ENCODE measurements at places on chromosomes 2 and 18.

GRCh38 chr2:210503001-210503623, 26.6 kb upstream of the LANCL1 start:
- H3K4me3 ChIP-seq, result peak overlapping the region; percentile 55
- no peak overlapping the region for H3K27ac ChIP-seq
- H3K27me3 ChIP-seq, result peaks cover 7% of the 10 kb centered on the region
- no peaks in the 10 kb centered on the region for H3K36me3 ChIP-seq

DNA sequence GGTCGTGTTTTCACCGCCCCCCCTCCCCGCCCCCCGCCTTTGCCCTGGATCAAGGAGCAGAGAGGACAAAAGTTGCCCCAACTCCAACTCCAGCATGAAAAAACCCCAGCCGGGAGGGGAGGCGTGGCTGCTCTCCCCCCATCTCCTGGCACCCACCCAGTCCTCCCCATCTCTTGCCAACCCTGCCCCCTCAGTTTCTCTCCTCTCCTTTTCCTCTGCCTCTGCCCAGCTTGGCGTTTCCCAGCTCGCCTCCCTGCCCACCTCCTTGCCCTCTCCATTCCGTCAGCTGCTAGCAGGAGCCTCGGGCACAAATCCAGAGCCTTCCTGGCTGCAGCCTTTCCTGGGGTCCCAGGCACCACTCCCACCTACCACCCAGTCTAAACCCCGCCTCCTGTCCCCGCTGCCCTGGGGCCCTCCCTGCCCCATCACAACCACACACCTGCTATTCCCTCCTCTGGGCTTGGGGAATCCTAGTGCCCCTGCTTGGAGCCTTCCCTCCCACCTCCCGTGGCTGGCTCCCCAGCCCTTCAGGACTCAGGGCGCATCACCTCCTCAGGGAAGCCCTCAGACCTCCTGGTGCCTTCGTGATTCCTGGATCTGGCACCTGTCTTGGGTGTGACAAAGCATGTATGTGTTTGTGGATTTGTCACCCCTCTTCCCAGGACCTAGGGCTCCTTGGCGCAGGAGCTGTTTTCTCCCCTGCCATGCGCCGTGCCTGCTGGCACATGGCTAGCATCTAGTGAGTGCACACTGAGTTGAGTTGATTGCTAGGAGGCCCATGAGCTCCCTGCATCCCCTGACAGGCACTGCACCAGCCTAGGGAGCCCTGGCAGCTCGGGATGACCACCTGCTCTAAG, 209.1 kb downstream of the TFCP2L1 start:
- no peak overlapping the region for H3K4me3 ChIP-seq
- H3K4me1 ChIP-seq, result no peaks in the 10 kb centered on the region
- peaks cover 24% of the 10 kb centered on the region for H3K27me3 ChIP-seq
- DNase-seq, result no peak

GRCh38 chr2:176186024-176186423, 2.4 kb upstream of the HOXD1 start:
- no peak overlapping the region for H3K27ac ChIP-seq
- H3K27me3 ChIP-seq, result peaks cover 60% of the 10 kb centered on the region
- no peaks in the 10 kb centered on the region for H3K36me3 ChIP-seq
- H3K4me1 ChIP-seq, result peaks cover 17% of the 10 kb centered on the region
- no peak for DNase-seq

DNA sequence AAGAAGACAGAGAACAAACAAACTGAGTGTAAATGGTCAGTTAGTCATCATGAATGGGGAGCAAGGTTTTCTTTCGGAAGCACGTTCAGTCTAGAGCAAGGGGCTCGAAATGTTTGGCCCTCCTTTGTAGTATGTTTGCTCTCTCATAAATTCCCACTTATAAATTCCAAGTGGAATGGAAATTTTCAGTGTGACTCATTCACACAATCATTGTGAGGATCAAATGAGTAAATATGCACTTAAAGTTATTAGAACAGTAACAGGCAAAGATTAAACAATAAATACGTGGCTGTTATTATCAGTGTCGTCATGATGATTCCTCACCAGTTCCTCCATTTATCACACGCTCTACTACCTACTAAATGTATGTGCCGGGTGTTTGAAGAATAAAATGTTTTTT, 10.5 kb downstream of the CNGA3 start:
- no peak overlapping the region for H3K27ac ChIP-seq
- no peak for DNase-seq
- H3K4me3 ChIP-seq, result no peak overlapping the region
- no peaks in the 10 kb centered on the region for H3K36me3 ChIP-seq
- H3K27me3 ChIP-seq, result peaks cover 23% of the 10 kb centered on the region

DNA sequence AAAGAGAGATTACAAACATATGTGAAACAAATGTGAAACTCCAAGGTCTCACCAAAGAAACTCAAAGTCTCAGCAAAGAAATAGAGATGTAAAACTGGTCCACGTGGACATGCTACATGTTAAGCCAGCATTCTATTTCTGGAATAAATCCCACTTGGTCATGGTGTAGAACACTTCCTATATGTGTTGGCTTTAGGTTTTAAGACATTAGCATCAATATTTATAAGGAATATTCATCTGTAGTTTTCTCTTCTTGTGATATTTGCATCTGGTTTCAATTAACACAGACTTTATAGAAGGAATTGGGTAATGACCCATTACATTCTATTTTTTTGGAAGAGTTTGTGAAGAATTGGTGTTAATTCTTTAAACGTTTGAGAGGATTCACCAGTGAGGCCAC, 133.1 kb downstream of the COPS8 start:
- no peaks in the 10 kb centered on the region for H3K36me3 ChIP-seq
- peaks cover 12% of the 10 kb centered on the region for H3K27me3 ChIP-seq
- DNase-seq, result no peak
- H3K27ac ChIP-seq, result no peak overlapping the region

GRCh38 chr2:227460070-227460485, 11.9 kb upstream of the AGFG1 start:
- H3K4me1 ChIP-seq, result peaks cover 59% of the 10 kb centered on the region
- peak; percentile 72 for DNase-seq
- H3K27me3 ChIP-seq, result no peaks in the 10 kb centered on the region
- no peak overlapping the region for H3K4me3 ChIP-seq

DNA sequence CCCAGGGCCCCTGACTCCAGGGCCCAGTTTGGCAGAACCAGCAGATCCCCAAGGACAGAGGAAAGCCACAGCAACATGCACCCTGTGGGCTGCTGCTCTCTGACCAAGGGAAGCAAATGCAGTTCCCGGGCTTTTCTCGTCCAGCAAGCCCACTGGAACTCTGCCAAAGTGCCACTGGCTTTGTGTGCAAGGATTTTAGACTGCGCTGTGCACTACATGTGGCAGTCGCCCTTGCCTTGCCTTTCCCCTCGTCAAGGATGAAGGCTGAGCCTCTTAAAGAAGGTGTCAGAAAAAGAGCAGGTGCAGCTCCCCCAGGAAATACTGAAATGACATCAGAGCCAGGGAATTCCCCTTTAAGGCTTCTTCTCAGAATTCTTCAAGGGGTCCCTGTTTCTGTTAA, 199.2 kb downstream of the TFCP2L1 start:
- no peak for DNase-seq
- H3K27me3 ChIP-seq, result peaks cover 2% of the 10 kb centered on the region
- no peak overlapping the region for H3K4me3 ChIP-seq
- H3K27ac ChIP-seq, result no peak overlapping the region

DNA sequence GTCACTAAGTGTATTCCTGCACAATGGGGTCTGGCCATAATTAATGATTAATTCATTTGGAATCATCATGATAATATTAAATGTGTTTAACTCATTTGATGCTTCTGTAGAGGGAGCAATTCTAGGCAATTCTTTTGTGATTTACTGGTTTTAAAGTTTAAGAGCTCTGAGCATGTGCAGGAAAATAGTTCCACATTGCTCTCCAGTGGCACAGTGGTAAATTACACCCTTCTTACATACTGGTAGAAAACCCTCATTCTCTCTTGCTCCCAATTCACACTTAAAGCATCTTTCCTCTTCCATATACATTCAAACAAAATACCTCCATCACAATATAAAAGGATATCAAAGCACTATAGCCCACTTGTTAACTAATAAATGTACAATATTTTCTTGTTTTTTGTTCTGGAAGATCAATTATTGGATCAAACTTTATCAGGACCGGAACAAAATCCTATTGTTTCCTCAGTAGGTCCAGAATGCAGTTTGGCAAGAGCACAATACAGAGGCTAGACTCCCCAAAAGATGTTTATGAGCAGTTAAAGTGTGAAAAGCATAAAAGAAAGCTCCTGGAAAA, 844.3 kb downstream of the MBD2 start:
- H3K36me3 ChIP-seq, result no peaks in the 10 kb centered on the region
- H3K4me1 ChIP-seq, result no peaks in the 10 kb centered on the region
- no peak overlapping the region for H3K4me3 ChIP-seq
- no peaks in the 10 kb centered on the region for H3K27me3 ChIP-seq

- peaks cover 3% of the 10 kb centered on the region for H3K27me3 ChIP-seq
- no peak for DNase-seq
These were observed 271.7 kb downstream of the BCL11A start for GRCh38 chr2:60281730-60282129.

DNA sequence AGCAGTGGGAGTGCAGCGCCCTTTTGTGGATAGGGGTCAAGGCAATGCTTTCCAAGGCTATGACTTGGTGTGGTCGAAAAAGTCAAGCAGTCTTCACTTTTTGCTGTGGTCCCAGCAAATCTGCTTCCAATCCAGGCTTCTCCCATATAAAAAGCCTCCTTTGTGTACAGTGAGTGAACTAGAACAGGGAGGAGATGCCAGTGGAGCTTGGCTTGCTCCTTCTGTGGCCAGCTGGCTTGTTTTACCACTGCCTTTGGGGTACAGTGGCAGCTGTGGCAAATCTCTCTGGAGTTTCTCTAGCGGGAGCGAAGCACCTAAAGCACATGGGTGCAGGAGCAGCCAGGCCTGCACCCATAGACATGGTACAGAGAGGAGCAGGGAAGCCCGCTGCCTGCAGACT, 103.5 kb downstream of the MSH2 start:
- H3K4me3 ChIP-seq, result no peak overlapping the region
- peaks cover 31% of the 10 kb centered on the region for H3K36me3 ChIP-seq
- DNase-seq, result no peak
- H3K27me3 ChIP-seq, result no peaks in the 10 kb centered on the region
- peaks cover 31% of the 10 kb centered on the region for H3K4me1 ChIP-seq

- H3K4me1 ChIP-seq, result no peaks in the 10 kb centered on the region
- peaks cover 4% of the 10 kb centered on the region for H3K27me3 ChIP-seq
- H3K27ac ChIP-seq, result no peak overlapping the region
These were observed 124.2 kb upstream of the HS6ST1 start for GRCh38 chr2:128442891-128443302.

GRCh38 chr2:96524482-96525210, 11.9 kb upstream of the ARID5A start:
- no peaks in the 10 kb centered on the region for H3K36me3 ChIP-seq
- H3K27ac ChIP-seq, result peak overlapping the region; percentile 52
- no peaks in the 10 kb centered on the region for H3K27me3 ChIP-seq
- H3K4me1 ChIP-seq, result peaks cover 70% of the 10 kb centered on the region
- peak overlapping the region; percentile 36 for H3K4me3 ChIP-seq

DNA sequence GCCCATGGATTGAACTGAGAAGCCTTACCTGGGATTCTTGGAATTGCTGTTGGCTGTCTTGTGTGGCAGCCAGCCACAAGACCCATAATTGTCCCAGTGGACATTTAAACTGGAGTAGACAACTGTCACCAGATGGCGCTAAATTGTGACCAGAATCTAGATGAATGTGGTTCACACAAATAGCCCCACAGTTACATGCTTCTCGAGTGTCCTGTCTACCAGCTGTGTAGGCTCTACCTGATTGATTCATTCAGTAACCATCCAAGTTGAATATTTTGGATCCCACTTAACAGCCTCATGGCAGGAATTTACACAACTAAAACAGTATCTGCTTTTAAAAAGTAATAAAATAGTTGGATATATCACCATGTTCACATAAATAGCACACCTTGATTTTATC, 73.2 kb downstream of the MAP4K4 start:
- no peaks in the 10 kb centered on the region for H3K36me3 ChIP-seq
- H3K27me3 ChIP-seq, result no peaks in the 10 kb centered on the region
- H3K4me1 ChIP-seq, result peaks cover 73% of the 10 kb centered on the region
- DNase-seq, result peak; percentile 31
- no peak overlapping the region for H3K4me3 ChIP-seq

DNA sequence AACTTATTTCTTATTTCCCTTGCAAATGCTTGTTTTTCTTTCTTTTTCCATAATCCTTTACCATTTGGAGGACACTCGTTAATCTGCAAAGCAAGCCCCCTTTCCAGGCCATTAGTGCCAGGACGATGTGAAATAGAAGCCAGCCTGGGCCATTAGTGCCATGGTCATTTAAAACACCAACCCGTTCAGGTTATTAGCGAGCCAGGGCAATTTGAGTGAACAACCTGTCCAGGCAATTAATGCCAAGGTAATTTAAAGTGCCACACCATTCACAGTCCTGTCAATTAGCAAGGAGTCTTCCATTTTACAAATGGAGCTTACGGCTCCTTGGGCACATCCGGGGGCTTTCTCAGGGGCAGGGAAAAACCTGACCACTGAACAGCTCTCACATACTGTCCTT, 370.6 kb downstream of the HRH4 start:
- no peak overlapping the region for H3K27ac ChIP-seq
- DNase-seq, result no peak
- H3K4me1 ChIP-seq, result no peaks in the 10 kb centered on the region
- H3K36me3 ChIP-seq, result no peaks in the 10 kb centered on the region
- H3K27me3 ChIP-seq, result peaks cover 2% of the 10 kb centered on the region

- no peak overlapping the region for H3K4me3 ChIP-seq
- no peaks in the 10 kb centered on the region for H3K27me3 ChIP-seq
- H3K4me1 ChIP-seq, result no peaks in the 10 kb centered on the region
- DNase-seq, result no peak
- H3K27ac ChIP-seq, result no peak overlapping the region
These were observed 301.1 kb upstream of the SMIM21 start for GRCh38 chr18:75728621-75729020.

- H3K27me3 ChIP-seq, result no peaks in the 10 kb centered on the region
- no peaks in the 10 kb centered on the region for H3K36me3 ChIP-seq
- H3K27ac ChIP-seq, result no peak overlapping the region
- no peaks in the 10 kb centered on the region for H3K4me1 ChIP-seq
- no peak for DNase-seq
These were observed 136.1 kb downstream of the SH3BP4 start for GRCh38 chr2:235087832-235088495.

DNA sequence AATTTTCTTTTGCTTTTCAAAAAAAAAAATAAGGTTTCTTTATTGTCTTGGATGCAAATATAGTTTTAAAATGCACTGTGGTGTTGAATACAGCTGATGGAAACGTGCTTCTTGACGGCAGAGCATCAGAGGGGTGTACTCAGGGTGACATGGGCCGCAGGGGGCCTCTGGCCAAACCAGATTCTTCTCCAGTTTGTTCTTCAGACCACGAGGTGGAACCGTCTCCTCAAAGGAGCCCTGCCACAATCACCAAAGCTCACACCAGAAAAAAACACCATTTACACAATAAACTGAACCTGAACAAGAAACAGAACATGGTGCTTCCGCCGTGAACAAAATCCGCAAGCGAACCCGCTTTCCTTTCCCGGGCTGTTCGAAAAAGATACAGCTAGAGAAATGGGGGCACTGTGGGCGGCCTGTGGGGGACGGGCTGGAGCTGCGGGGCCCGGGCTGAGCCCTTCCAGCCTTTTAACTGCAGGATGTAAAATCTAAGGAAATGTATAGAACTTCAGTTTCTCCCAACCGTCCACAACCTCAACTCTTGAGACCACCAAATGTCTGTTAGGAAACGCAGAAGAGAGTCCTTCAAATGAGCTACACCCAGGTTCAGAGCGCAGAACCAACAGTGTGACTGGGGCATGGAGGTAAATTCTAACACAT, 34.5 kb downstream of the PSMG2 start:
- H3K36me3 ChIP-seq, result no peaks in the 10 kb centered on the region
- H3K27me3 ChIP-seq, result no peaks in the 10 kb centered on the region
- no peak for DNase-seq
- H3K4me3 ChIP-seq, result no peak overlapping the region
